ENCODE measurements at places on chromosomes 11 and 22.

GRCh38 chr22:38353701-38354100, 36.5 kb upstream of the CSNK1E start:
- DNase-seq = no peak

- no peak for DNase-seq
Measured at GRCh38 chr11:17719938-17720795, 796 bp downstream of the MYOD1 start.

DNA sequence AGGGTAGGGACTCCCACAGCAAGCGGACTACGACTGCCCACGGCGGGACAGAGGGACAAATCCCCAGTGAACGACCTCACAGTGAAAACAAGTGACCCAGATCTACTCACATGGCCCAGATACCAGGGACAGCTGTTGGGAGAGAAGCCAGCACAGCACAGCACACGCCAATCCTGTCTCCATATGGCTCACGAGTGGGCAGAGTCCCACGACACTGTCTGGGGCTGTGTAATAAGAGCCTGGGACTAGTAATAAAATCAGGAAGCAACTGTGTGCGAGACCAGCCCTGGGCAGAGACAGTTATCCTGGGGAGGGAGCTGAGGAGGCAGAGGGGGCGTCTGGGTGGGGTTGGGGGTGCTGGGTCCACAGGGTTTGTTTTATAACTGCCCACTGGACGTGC, 385.0 kb downstream of the CTTN start:
- DNase-seq = no peak

DNA sequence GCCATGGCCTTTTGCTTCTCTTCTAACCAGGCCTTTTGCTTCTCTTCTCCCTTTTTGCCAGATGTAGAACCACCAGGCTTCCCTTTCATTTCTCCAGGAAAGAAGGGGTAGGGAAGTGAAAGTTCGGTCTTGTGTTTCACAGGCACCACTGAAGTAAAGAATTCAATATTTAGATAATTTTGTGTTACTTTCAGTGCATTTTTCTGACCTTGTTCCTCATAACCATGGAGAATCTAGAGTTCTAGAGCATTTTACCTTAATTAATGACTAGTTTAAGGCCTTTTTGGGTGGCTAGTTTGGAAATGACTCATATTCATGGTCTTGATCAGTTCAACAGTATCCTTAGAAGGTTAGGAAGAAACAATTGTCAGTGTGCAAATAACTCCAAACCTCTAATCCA, 22.7 kb downstream of the GRAMD1B start:
- no peak for DNase-seq

DNA sequence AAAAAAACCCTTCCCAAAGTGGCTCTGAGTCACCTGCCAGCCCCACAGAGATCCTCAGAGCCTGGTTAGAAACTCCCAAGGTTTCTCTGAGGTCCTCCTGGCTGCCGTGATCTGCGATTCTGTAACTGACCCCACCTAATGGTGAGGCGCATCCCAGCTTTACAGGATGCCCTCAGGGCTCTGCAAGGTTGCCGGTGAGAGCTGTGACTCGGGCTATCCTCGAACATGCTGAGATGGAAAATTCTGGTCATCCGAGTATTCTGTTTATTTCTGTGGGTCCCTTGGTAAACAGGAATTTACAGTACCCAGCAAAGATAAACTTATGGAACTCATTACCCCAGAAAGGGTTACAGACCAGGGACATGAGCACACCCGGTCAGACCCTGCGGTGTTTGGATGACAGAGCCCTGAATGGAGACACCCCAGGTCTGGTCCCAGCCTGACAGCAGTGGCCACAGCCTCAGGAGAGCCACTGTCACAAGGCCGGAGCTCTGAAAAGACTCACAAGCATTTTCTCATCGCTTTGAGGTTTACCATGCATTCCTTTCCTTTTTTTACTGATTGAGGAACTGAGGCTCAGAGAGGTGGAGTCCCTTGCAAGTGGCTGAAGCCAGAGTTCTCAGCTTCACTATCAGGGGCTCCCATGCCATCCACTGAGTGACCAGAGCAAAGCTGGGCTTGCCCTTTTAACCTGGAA, 22.2 kb downstream of the LIF start:
- no peak for DNase-seq

DNA sequence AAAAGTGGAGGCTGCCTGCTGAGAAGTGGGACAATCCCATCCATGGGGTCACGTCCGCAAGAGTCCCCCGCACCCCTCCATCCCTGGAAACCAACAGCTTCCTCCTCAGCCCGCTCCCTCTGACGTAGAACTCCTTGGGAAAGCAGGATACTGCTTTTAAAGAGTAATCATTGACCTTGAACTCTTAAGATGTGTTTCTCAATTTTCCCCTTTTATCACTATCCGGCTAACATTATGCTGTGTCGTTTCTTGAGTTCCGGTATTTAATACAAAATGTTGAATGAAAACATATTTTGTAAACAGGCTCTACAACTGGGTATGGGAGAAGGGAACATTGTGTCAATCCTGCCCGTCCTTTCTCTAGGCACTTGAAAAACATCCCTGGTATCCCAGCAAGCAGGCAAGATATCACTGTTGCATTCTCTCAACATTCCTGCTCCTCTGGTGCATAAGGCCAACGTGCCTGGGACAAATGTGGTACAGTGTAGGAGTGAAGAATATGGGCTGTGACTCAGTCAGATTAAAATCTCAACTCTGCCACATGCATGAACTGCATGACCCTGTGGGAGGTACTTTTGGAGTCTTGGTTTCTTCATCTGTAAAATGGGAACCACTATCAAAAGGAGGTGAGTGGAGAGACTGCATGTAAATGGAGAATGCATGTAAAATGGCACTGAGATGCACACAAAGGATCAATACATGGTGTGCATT, 52.8 kb downstream of the WT1 start:
- no peak for DNase-seq

DNA sequence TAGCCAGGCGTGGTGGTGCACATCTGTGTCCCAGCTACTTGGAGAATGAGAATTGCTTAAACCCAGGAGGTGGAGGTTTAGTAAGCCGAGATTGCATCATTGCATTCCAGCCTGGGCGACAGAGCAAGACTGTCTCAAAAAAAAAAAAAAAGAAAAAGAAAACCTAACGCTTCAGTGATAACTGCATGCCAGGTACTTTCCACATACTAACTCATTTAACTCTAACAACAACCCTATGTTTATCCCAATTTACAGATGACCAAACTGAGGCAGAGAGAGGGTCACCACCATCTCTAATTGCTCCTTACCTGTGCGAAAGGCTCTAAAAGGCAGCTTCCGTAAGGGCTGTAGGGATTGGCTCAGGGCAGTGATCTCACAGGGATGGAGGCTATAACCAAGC, 11.6 kb downstream of the PISD start:
- DNase-seq = no peak

DNA sequence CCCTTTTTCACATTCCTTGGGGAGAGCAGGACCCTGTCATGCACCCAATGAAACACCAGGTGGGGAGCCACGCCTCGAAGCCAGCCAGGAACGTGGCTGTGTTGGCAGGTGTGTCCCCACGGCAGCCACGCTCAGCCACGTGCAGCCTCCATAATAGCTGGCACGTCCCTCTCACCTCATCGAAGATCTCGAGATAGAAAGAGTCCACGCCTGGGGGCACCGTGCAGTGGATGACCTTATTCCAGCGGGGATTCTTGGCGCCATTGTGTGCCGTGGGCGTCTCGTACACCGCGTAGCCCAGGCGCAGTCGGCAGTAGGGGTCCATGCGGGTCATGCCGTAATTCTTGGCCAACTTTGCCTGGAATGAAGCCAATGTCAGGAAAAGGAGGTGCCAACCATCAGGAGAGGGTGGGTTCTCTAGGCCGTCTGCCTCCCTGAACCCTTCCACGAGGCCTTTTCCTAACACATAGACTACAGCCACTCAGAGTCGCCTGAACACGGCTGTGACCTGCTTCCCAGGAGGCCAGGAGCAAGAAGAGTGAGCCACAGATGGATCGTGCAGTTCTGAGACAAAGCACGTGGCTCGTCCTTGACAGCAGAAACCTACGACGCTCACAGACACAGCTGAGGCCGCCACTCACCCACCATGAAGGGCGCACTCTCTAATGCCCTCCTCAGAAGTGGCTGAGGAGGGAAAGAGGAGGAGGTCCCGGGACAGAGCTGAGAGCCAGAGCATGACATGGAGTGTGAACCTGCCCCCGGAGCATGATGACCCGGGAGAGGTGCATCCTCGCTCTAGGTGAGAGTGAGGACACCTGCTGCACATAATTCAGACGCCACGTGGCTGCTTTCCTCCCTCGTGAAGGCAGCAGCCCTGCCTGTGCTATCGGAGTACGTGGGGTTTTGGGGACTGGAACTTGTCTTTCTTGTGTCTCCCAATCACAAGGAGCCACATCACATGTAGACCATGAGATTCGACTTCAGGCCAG, 19.1 kb downstream of the TOLLIP start:
- DNase-seq = no peak

DNA sequence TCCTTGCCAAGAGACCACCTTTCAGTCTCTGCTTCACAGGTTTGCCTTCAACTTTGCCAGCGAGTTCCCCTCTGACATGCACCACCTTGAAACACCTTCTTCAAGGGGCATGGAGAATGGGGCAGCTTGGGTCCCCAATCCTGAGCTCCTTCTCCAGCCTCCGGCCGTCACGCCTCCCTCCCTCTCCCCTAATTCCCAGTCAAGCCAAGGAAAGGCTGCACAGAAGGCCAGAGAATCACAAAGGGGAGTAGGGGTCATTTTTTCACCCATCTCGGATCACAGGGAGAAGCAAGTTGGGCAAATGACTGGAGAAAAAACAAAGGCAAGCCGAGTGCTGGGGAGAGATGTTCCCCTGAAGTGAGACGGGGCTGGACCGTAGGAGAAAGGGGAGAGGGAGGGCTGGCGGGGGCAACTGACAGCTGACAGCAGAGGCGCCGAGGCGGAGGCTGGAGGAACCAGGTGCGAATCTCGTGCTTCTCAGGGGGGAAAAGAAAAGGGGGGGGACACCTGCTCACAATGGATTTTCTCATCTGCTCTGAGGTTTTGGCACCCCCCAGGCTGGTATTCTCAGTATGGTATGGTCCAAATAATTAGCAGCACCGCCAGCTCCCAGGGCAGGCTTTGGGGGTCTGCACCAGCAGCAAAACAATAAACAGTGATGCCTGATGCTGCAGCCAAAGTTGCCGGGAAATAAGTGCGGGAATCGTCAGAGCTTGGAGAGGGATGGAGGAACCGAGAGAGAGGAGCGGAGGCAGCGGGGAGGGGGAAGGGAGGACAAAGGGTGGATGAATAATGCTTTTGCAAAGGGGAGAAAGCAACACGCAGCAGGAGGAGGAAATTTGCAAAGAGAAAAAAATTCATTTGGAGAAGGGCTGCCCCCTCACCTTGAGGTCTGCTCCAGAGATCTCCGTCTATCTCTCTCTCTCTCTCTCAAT, 644 bp downstream of the YPEL4 start:
- DNase-seq = no peak

- DNase-seq = no peak
Measured at GRCh38 chr11:2215561-2216399, 44.2 kb upstream of the TH start.

- no peak for DNase-seq
Measured at GRCh38 chr11:94795476-94796189, 27.5 kb downstream of the AMOTL1 start.

- DNase-seq = no peak
Measured at GRCh38 chr11:125235071-125235471, 70.5 kb downstream of the PKNOX2 start.

- DNase-seq = no peak
Measured at GRCh38 chr11:104060004-104060794, 23.8 kb downstream of the DDI1 start.

GRCh38 chr11:21316591-21316990, 647.2 kb downstream of the NELL1 start:
- DNase-seq = no peak

- no peak for DNase-seq
Measured at GRCh38 chr11:8863838-8864237, 47.2 kb upstream of the AKIP1 start.

GRCh38 chr22:45088576-45088975, 75.1 kb upstream of the NUP50 start:
- no peak for DNase-seq

- no peak for DNase-seq
Measured at GRCh38 chr11:113629562-113629961, 76.5 kb downstream of the TMPRSS5 start.

DNA sequence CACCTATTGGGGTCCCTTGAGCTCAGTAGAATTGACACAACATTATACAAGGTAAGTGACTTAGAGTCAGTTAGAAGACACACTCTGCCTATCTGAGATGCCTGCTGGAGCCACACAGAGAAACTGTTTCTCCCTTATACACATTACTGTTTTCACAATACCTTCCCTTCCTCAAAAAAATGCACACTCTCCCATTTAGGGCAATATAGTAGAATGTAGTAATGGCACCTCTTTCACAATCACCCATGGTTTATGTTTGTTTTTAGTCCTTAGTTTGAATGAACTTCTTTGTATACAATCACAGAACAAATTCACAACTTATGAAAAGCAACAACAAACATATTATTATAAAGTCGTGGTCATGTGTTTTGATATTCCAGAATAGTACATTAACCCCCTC, 14.3 kb downstream of the OR52H1 start:
- DNase-seq = no peak

DNA sequence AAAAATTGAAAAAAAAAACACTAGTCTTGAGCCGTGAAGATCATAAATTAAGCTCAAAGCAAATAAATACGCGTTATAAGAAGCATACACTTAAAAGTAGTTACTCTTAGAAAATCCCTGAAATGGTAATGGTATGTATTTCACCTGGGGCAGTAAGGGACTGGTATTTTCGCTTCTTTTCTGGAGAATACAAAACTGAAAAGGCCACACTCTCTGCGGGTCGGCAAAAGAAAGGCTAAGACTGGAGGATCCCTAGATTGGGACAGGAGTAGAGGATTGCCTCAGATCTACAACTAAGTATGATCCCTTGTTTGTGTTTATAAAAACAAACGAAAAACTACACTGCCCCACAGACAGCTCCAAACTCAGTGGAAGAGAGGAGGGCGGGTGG, 617 bp downstream of the TSG101 start:
- DNase-seq = no peak

- no peak for DNase-seq
Measured at GRCh38 chr22:31089160-31090100, 8.3 kb downstream of the SMTN start.

DNA sequence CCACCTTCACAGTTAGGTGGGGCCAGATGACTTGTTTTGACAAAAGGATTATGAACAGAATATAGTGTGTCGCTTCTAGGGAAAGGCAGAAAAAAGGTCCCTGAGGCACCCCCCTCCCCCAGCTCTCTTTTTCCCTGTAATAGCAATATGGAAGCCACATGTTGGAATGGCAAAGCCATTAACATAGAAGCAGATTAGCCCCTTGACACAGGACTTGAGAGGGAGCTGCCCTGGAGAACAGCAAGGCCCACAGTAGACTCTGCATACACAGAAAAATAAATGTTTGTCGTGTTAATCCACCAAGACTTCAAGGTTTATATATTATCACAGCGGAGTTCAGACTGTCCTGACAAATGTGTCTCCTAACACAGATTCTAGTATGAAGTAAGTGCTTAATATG, 1222.9 kb downstream of the LRRC4C start:
- no peak for DNase-seq

GRCh38 chr11:21142007-21142406, 472.6 kb downstream of the NELL1 start:
- DNase-seq = no peak

- no peak for DNase-seq
Measured at GRCh38 chr22:39135092-39135896, 17.2 kb downstream of the CBX7 start.

- DNase-seq = no peak
Measured at GRCh38 chr22:35905894-35906293, 122.7 kb downstream of the RBFOX2 start.
